Naive thymus-derived CD4-positive, alpha-beta T cell (primary cell): ENCODE measurements at places on chromosomes 2 and 18. TPM values are rescaled to one million over a fixed set of nuclear protein-coding genes. Genes with fewer than 3 reads are reported as not detected.

- no peak for DNase-seq
Observed at GRCh38 chr2:106516436-106516835, 29.3 kb downstream of the CD8B2 start.

DNA sequence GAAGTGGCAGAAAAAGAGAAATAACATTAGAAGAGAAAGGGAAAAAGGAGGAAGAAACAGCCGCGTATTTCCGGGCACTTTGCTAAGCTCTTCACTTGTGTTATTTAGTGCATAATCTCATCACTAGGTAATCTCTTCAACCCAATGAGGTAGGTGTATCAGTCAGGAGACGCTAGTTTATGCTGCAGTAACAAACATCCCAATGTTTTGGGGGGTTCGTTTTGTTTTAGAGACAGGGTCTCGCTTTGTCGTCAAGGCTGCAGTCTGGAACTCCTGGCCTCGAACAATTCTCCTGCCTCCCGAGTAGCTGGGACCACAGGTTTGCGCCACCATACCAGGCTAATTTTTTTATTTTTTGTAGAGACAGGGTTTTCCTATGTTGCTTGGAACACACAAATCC is 61.7 kb downstream of the ZFP36L2 start:
- no peak for DNase-seq

GRCh38 chr18:55189972-55190371 is 230.7 kb upstream of the CCDC68 start:
- DNase-seq: no peak

DNA sequence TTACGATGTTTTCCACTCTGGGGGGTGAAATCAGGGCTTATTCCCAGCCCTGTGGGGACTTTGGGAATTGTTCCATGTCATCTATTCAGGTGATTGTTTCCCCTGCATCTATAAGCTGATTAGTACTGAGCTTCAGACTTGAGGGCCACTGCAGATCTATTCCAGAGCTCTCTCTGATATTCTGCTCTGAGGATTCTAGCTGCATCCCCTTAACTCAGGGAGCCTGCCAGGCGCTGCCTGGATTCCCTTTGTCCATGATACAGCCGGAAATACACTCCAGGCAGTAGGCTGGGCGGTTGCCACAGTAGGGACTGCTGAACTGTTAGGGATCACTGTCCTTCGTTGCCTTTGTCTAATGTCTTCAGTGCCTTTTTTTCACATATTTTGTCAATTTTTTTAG is 31.3 kb downstream of the PTRHD1 start:
- DNase-seq: no peak

The SERPINB10 gene
- total RNA-seq: not detected

The CD226 gene
- total RNA-seq: 87.7 TPM
